ENCODE measurements at places on chromosomes 2 and 18. TPM values are rescaled to one million over a fixed set of nuclear protein-coding genes. Genes with fewer than 3 reads are reported as not detected.

GRCh38 chr2:64661741-64662169 lies 8.0 kb upstream of the SERTAD2 start:
- no peak for DNase-seq

DNA sequence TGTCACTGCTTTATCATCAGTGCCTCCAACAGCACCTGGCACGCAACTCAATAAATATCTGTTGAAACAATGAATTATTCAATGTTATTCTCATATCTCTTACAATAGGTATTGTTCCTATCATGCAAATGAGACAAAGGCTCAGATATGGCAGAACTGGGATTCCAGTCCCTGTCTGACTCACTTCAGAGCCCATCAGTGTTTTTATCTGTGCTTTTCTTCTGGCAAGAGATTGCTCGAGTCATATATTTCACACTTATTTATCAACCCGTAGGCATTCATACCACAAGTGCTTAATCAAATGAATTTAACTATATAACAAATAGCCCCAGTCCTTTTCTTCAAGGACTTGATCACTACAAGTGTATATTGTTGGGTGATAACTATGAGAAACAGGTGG lies 76.4 kb upstream of the TSPYL6 start:
- DNase-seq: no peak

- no peak for DNase-seq
Measured at GRCh38 chr2:238876232-238876630, 28.3 kb downstream of the TWIST2 start.

DNA sequence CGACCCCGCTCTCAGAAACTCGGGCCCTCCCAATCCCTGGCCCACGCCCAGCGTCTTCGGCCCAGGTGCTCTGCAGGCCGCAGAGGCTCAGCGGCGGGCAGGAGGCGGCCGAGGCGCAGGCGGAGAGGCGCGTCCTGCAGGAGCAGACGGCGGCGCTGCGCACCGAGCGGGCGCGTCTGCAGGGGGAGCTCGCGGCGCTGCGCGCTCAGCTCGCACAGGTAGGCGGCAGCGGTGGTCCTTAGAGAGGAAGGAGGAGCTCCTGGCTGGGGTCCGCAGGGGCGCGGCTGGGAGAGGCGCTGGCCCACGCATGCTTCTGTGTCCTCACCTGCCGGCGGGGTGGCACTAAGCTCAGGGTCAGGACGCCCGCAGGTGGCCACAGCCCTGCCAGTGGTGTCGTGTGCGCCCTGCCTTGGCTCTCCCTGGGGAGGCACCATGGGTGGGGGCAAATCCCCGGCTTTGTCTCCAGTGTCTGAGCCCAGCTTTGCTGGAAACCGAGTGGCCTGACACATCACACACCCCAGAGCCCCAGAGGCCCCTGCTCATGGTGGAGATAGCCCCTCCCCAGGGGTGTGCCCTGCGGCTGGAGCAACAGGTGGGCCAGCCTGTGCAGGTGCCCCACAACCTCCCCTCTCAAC lies 14.9 kb upstream of the SNED1 start:
- peak; percentile 92 for DNase-seq

DNA sequence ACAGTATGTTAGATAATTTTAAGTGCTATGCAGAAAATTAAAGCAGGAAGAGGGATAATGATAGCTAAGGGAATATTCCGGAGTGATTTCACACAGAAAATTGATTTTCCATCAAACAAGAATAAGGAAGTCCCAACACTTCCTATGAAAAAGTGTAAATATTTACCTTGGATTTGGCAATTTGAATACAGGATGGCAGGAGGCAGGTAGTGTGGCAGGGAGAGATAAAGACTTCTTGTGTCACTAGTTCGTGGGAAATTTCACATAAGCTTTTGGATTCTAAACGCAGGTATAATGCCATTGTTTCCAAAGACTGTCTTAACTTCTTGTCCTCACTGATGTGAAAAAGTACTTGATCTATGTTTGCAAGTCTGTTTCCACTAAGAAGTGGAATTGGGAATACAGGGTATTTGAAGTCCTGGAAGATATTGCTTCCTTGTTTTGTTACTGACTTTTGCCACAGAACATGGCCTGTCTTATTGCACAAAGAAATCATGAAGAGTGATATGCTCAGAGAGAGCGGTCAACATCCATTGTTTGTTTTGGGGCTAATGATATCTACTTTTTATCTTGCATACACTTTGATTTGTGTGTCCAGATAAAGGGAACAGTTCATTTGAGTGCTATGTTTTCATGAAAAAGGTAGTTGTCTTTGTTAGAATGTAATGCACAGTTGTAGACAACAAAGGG lies 1216.1 kb upstream of the FAM98A start:
- no peak for DNase-seq

- no peak for DNase-seq
Measured at GRCh38 chr18:2602844-2603243, 31.5 kb downstream of the NDC80 start.

GRCh38 chr2:15788830-15789229 lies 151.5 kb upstream of the MYCN start:
- DNase-seq: no peak

NT5C1B gene
- total RNA-seq: not detected

CNOT9 gene
- total RNA-seq: 87.1 TPM

LCT gene
- total RNA-seq: 0.03 TPM

CHRNG gene
- total RNA-seq: not detected

PRKD3 gene
- 95.9 TPM for total RNA-seq

All from neural progenitor cell (in vitro differentiated cells).